ENCODE measurements at places on chromosomes 6 and 20.

- DNase-seq = no peak
These were observed 370.3 kb downstream of the HTR1B start for GRCh38 chr6:77092971-77093370.

GRCh38 chr6:167571550-167571949, 246.7 kb downstream of the TTLL2 start:
- no peak for DNase-seq

GRCh38 chr20:17627101-17627955, 54.7 kb downstream of the RRBP1 start:
- DNase-seq = no peak

GRCh38 chr6:166400181-166400580, 17.4 kb upstream of the MPC1 start:
- no peak for DNase-seq

- DNase-seq = no peak
These were observed 47.3 kb downstream of the L3MBTL3 start for GRCh38 chr6:130065609-130066156.

- DNase-seq = no peak
These were observed 7.9 kb downstream of the BFSP1 start for GRCh38 chr20:17523326-17523725.

GRCh38 chr6:7180751-7181150, 73.0 kb downstream of the RREB1 start:
- no peak for DNase-seq

- DNase-seq = no peak
These were observed 127.6 kb downstream of the MRPL14 start for GRCh38 chr6:43999628-44000027.

- no peak for DNase-seq
These were observed 262.2 kb upstream of the TAB2 start for GRCh38 chr6:149055195-149055899.

DNA sequence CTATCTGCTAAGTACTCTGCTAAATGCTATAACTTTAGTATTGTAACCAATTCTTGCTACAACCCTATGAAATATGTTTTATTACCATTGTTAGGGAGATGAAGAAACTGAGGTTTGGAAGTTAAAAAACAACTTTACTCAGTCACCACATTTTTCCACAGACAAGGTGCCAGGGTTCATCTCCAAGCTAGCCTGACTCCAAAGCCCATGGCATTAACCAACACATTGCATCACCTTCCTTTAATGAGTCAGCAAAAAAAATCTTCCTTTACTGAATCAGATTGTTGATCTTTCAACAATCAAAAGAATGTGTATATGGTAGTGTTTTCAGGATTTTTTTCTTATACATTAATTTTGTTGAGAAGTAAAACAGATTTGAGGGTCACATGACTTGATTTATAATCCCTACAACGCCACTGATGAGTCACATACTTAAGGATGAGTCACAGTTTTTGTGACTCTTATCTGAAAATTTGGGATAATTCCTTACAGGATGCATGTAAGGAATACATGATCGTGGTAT, 41.5 kb downstream of the MAN1A1 start:
- DNase-seq = no peak

GRCh38 chr20:50992336-50992732, 30.6 kb downstream of the KCNG1 start:
- DNase-seq = no peak

DNA sequence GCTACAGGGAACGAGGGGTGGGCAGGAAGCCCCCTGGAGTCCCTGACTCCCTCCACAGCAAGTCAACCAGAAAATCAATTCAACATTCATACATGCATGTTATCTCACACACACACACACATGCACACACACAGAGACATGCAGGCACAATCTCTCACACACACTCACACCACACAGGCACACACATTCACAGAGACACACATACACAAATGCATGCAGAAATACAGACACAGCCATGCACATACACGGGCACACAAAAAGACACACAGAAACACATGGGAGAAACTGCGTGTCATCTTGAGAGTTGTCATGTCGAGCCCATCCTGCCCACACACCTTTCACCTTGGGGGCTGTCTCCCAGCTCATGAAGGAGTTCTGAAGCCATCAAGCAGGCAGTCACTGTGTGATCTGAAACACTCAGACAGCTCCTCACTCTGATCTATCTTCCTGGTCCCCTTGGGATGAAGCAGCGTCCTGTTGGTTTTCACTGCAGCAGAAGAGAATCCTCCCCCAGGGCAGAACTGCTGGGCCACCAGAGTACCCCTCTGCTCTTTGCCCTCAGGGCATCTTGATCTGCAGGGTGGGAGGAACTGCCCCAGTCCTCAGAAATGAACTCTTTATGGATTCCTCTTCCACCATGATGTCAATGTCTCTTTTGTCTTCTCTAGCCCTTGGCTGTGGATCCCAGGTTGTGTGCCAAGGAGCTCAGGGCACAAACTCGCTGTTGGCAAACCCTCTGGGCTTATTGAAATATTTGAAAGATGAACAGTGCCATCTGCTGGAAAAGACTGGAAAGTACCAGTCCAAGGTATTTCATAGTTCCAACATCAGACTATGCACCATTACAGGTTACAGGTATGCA, 8.8 kb downstream of the RAET1L start:
- DNase-seq = peak; percentile 73

DNA sequence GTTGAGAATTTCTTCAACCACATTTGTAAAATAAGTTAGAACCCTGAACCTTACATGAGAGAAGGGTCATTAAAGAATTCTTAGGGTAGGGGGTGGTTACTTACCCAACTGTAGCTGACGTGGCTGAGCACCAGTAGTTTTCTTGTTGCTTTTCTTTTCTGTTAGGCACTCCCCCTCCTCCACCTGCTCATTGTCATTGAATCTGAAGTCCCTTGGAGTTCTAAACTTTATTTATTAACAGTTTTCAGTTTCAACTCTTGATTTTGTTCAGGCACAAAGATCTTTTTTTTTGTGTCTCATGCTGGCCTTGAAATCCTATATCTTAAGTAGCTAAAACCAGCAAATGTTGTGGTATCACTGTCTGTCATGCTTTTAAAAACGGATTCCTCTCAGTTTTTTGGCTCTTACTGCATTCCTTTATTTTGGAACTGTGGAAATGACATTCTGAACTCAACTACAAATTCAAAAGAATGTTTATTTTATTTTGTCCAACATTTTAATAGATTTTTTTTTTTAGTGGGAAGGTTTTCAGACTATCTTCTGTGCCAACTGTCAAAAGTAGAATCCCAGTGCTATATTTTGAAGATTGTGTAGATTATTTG, 465.2 kb downstream of the PHF3 start:
- no peak for DNase-seq

- no peak for DNase-seq
These were observed 37.4 kb downstream of the RFPL4B start for GRCh38 chr6:112384511-112384910.

Measured in hippocampal formation (tissue), 2 donors.